ENCODE measurements at places on chromosomes 1 and 21. TPM values are rescaled to one million over a fixed set of nuclear protein-coding genes. Genes with fewer than 3 reads are reported as not detected.

FMO2 gene
- total RNA-seq: not detected

C1orf185 gene
- total RNA-seq: not detected

TLR5 gene
- total RNA-seq: 0.31 TPM

BLACAT1 gene
- not detected for total RNA-seq

PTGFR gene
- total RNA-seq: not detected

RAB42 gene
- 3.5 TPM for total RNA-seq

Data from A549 treated with Mapracorat at 1 μM for 4 hours (cell line).